ENCODE measurements at places on chromosomes 7 and 10. TPM values are rescaled to one million over a fixed set of nuclear protein-coding genes. Genes with fewer than 3 reads are reported as not detected.
A peak's percentile ranks its signal among the peaks of the same experiment; 100 is the strongest.

GRCh38 chr10:43971981-43972380 is 323.3 kb upstream of the ZNF32 start:
- DNase-seq = no peak

GRCh38 chr10:88992921-88993524 is 2.4 kb downstream of the FAS start:
- no peak for DNase-seq

GRCh38 chr7:39749177-39749576 is 125.8 kb downstream of the RALA start:
- DNase-seq = no peak

DNA sequence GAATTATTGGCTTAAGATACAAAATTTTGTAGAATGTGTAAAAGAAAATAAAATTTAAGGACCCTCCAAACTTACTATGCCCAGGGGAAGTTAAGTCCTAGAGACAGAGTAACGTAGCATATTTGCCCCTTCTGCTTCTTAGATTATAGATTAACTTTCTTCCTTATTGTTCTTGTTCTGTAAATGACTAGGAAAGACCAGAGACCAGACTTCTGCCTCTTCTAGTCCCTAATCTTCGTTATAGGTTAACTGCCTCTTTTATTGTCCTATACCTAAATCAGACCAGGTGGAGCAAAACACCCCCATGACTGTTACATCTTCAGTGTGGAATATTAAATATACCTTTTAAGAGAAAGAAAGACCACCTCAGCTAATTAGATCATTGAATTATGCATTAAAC is 160.5 kb downstream of the PHTF2 start:
- no peak for DNase-seq

GRCh38 chr10:65350611-65351010 is 1575.2 kb upstream of the LRRTM3 start:
- DNase-seq = no peak

- DNase-seq = no peak
Measured at GRCh38 chr10:113843972-113844485, 9.9 kb downstream of the DCLRE1A start.

DNA sequence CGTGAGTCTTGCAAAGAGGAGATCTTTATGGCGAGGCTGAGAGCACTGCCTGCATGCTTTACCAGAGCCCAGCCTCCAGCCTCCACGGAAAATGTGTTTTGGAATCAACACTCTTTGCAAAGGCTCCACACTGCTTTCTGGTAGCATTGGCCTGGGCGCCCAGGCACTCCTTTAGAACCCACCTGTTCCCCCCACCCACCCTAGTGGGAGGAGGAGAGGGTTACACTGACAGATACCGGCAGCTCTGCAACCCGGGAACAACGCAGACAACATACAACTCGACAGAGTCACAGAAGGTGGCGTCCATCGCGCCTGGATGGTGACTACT is 5.5 kb upstream of the MNX1 start:
- no peak for DNase-seq

- DNase-seq = no peak
Measured at GRCh38 chr7:105015390-105015965, 1.5 kb downstream of the KMT2E start.

- no peak for DNase-seq
Measured at GRCh38 chr7:83130623-83131545, 31.8 kb downstream of the PCLO start.

- DNase-seq = no peak
Measured at GRCh38 chr10:69639291-69640195, 9.5 kb downstream of the FAM241B start.

- DNase-seq = no peak
Measured at GRCh38 chr7:91567081-91568012, 303.1 kb downstream of the FZD1 start.

- DNase-seq = peak; percentile 8
Measured at GRCh38 chr7:159098811-159099655, 45.6 kb downstream of the VIPR2 start.

GRCh38 chr7:83614112-83614511 is 34.8 kb downstream of the SEMA3E start:
- no peak for DNase-seq

DNA sequence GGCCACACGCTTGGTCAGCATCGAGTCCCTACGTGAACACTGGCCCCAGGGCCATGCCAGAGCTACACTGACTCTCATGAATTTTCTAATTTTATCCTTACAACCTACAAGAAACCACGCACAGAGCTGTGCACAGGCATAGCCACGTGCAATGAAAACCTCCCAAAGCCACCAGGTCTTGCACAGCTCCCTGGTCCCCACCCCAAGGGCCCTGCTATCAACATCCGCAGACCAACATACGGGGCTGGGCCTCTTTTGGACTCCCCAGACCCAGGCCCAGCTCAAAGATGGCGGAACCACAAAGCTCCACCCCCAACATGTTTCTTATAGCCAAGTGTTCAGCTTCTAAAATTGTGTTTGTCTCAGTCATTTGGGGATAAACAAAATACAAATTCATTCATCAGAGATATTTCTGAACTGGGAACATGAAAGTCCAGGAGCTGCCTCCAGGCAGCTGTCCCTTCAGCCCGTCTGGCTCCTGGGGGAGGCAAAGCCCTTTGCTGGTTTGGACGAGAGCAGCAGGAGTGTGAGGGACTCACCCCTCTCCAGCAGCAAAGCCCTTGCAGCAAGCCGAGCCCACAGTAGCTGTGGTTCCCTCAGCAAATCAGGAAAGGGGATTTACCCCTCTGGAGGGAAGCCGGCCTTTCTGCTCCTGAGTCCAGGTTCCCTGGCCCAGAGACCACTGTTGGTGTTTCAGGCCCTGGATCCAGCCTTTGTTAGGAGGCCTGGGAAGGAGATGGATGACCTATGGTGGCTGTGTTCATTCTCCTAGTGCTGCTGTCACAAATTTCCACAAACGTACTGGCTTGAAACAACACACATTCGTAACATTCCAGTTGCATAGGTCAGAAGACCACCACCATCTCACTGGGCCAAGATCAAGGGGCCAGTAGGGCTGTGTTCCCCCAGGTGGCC is 75.1 kb downstream of the OAT start:
- no peak for DNase-seq

JAKMIP3 gene
- 0.24 TPM for total RNA-seq

LRRC17 gene
- total RNA-seq = 1.3 TPM

SHTN1 gene
- 33.5 TPM for total RNA-seq

RET gene
- 1.6 TPM for total RNA-seq

MRPS17 gene
- total RNA-seq = 14.3 TPM

RARRES2 gene
- 98.9 TPM for total RNA-seq

RBM17 gene
- total RNA-seq = 90.8 TPM

Data from mucosa of descending colon (tissue), 3 donors.